Fibroblast of the conjunctiva (primary cell): ENCODE measurements at places on chromosomes 7 and 10.

- peak; percentile 70 for DNase-seq
These were observed 7.8 kb downstream of the LIPM start for GRCh38 chr10:88810196-88810961.

- DNase-seq, result no peak
These were observed 111.2 kb downstream of the LSM5 start for GRCh38 chr7:32378988-32379387.

DNA sequence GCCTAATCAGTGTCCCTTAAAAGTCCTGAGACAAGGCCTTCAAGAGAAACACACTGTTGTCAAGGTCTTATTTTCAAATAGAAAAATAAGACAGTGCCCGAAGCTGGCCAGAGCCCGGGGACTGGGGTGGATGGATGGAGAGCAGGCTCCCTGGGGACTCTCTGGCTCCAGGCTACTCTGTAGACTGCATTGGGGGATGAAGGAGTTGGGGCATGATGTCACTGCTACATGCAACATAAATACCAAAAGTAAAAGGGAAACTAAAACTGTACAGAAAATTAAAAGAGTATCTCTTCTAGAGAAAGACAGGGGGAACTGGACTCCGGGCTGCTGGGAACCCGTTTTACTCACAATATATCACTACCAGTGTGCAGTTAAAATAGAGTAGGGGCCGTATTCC lies 629.8 kb downstream of the KCNMA1 start:
- no peak for DNase-seq

GRCh38 chr10:3568392-3568791 lies 216.6 kb downstream of the KLF6 start:
- no peak for DNase-seq

DNA sequence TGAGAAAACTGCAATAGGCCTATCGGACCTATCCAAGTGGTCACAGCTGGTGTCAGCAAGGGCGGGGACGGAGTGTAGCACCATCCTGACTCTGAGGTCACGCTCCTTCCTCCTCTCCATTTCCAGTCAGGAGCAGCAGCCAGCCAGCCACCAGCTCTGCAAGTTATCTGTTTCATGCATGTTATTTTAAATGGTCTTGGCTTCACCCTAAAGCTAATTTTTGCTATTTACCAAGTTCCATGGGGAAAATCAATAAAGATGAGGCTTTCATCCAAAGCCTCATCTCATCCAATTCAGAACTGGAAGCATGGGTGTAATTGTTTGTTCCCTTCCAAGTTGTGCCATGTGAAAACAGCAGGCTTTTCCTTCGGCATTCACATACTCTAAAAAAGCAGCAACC lies 49.3 kb downstream of the ICA1 start:
- no peak for DNase-seq

DNA sequence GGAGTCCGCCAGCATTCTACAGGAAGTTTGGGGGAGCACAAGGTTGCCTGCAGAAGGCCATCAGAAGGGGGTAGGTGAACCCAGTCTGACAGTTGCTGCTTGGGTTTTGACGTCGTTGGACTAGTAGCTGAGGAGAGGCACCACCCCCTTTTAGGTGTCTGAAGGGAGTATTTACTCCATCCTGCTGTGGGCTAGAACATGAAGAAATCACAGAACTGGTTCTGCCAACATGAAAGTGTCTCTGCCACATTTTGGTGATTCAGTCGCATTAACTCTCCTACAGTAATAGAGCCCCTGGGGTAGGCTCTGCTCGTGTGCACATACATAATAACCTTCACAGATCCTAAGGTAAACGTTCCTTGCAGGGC lies 834 bp upstream of the TRIL start:
- DNase-seq, result no peak

DNA sequence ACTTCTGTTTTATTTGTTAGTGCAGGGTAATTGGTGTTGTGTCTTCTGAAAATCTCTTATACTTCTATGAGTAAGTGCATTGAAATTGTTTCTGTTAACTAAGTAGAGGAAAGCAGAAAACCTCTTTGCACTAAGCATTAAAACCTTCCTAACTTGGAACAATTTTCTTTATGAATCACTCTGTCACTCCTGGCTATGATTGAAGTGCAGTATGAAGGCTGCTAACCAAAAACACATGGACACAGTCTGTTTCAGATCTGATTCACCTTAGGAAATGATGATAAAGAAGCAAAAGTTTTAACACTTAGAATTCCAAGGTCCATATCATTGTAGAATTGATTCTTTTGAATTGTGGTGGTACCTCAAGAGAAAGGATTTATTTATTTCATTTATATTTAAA lies 41.9 kb downstream of the MET start:
- peak; percentile 23 for DNase-seq

DNA sequence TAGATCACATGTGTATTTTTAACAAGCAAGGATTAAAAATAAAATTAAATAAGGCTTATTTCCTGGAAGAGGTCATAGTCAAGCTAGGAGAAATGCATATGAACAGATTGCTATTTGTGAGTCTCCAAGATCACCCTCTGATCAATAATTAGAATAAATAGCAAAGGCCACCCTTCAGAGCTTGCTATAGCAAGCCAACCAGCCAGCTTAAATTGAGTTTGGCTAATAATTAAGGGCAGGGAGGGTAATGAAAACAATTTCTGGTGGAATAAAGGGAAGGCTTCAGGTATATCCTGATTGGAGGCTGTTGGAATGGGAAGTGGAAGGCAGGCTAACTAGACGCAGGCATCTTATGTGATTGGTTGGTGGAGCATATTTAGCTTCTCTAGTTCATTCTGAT lies 403.5 kb downstream of the ARL4A start:
- DNase-seq, result no peak

GRCh38 chr10:123135415-123136141 lies at the start of gene HMX3:
HMX3 (plus strand) TSS chr10:123135970; CDS start chr10:123136051, 81 bp downstream.
- no peak for DNase-seq

- no peak for DNase-seq
These were observed 383.2 kb downstream of the PTPRN2 start for GRCh38 chr7:158204453-158204852.

DNA sequence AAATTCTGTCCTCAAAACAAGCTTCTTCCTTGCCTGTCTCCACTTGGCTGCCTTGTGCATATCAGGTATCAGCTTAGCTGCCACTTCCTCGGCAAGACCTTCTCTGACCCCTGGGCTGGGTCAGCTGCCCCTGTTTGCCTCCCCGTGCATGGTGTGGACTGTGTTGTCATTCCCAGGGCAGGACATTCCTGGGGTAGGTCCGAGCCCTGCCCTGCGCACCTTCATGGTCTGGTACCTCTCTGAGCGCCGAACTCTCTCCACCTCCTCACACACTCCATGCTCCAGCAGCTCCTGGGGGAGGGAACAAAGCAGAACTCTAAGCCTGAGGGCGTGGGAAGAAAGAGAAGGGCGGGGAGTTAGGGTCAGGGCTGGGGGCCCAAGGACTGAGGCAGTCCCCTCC lies 3.8 kb downstream of the POLM start:
- DNase-seq, result no peak

- no peak for DNase-seq
These were observed 6.6 kb downstream of the YWHAG start for GRCh38 chr7:76352193-76352592.

- no peak for DNase-seq
These were observed 232.0 kb downstream of the SH2D4B start for GRCh38 chr10:80769700-80770160.
